Activated gamma-delta T cell treated with anti-CD3 and anti-CD28 coated beads, Interleukin-2, amount 50 U/mL, for 16 hours (primary cell): ENCODE measurements at places on chromosomes 16 and 17.

DNA sequence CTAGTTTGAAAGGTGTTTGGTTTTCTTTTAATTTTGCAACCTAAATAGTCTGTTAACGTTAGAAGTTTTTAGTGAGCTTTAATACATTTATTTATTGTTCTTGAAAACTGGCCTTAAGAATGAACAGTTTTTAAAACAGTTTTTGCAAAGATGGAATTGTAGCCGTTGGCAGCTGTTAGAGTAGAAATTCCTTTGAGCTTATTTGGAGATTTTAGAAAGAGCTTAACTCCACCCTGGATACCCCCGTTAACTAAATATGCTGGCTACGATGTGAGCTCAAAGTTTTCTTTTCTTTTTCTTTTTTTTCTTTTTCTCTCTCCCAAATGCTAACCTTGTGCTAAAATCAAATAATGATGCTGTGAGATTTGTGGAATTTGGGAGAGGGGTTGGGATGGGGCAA lies 75.2 kb downstream of the COX10 start:
- DNase-seq = no peak

GRCh38 chr17:19284005-19284959 lies 47.1 kb downstream of the EPN2 start:
- no peak for DNase-seq

GRCh38 chr17:57352665-57353175 lies 96.4 kb downstream of the MSI2 start:
- no peak for DNase-seq

DNA sequence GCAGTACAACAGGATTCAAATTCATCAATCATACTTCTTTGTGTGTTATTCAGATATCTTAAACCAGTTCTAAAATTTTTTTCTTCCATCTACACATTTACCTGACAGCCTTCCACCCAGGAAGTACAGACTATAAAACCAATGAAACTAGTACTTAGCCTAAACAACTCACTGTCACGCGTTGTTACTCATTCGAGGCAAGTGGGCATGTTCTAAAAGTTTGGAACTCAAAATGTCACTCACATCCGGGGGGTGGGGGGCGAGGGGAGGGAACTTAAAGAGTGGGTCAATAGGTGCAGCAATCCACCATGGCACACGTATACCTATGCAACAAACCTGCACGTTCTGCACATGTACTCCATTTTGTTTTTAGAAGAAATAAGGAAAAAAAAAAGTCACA lies 90.4 kb upstream of the PLEKHM1 start:
- DNase-seq = no peak

GRCh38 chr17:55664287-55664686 lies 58.4 kb downstream of the TMEM100 start:
- no peak for DNase-seq

DNA sequence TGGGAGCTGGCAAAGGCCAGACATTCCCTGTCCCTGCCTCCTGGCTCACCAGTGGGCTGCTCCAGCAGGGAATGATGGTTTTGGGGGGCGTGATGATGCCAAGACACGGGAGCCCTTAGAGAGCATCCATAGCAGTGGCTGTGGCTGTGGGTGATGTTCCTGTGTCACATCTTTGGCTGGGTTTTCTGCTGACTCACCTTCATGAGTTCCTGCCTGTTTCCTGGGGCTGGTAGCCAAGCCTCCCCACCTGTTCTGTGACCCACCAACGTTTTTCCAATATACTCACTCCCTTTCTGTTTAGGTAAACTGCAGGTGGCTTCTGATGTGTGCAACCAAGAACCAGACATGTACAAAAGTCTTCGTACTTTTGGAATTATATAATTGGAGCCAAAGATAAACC lies 16.5 kb upstream of the NF1 start:
- DNase-seq = no peak

DNA sequence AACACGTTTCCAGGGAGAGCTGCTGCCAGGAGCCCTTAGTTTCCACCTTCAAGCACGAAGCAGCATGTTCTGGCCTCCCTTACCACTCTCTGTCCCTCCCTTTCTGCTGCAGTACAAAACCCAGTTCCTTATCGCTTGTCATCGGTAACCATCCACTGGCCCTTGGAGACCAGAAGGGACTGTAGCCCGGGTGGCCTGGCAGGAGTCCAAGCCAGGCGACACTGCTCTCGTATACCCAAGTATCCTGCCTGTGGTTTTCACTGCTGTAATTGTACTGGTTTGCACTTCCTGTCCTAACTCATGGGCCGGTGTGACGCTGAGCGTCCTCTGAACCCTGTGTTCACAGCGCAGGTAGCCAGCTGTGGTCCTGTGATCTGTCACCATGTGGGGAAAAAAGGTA lies 81.1 kb downstream of the MAF start:
- no peak for DNase-seq
